Stimulated activated CD4-positive, alpha-beta T cell treated with anti-CD3 and anti-CD28 coated beads, Interleukin-2, amount 100 ng/mL, for 4 hours (primary cell): ENCODE measurements at places on chromosomes 3 and 15.
A peak's percentile ranks its signal among the peaks of the same experiment; 100 is the strongest.

DNA sequence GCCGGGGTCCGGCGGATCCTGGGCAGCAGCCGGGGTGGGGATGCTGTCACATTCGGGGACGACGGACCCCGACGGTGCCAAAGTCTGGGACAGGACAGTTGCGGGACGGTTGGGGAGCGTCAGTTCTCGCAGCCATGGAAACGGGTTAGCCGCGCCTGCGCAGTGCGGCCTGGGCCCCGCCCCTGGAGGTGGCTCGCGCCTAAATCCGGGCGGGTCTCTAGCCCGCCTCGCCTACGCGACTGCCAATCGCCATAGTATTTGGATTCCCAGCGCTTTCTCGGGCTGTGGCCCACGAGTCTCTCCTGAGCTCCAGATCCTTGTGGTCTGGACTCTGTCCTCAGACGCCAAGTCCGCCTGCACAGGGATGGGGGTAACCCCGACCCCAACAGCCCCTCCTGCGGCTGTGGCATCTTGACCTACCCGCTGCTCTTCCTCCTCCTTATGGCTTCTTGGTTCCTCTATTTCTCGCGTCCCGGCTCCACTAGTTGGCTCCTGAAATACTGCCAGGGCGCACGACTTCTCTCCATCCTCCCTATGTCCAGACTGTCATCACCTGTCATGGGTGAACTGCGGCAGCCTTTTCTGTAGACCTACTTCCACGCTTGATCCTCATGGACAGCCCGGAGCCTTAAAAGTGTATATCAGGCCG, at the start of gene ZMYND10:
Gene ZMYND10, minus strand, starts transcription at position 147 of the 649 bp plus-strand sequence. CDS start 153 bp downstream, outside the sequence.
- DNase-seq: peak; percentile 53

DNA sequence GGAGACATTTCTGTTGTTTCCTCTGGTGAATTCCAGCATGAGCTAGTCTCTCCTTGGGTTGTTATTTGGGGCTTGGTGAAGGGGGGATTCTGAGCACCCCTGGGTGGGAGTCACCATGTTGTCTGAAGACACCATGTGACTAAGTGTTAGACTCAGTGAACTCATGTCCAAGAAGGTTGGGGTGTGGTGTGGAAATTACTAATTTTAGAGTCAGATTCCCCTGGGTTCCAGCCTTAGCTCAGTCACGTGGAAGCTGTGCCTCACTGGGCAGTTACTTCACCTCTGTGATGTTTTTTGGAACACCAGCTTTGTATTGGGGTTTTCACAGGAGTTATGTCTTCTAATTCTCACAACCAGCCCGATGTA, 171.5 kb downstream of the RPLP1 start:
- no peak for DNase-seq

- no peak for DNase-seq
Measured at GRCh38 chr15:100118546-100118945, 223.2 kb downstream of the ADAMTS17 start.

GRCh38 chr3:65251375-65251774, 563.6 kb upstream of the ADAMTS9 start:
- DNase-seq: no peak

DNA sequence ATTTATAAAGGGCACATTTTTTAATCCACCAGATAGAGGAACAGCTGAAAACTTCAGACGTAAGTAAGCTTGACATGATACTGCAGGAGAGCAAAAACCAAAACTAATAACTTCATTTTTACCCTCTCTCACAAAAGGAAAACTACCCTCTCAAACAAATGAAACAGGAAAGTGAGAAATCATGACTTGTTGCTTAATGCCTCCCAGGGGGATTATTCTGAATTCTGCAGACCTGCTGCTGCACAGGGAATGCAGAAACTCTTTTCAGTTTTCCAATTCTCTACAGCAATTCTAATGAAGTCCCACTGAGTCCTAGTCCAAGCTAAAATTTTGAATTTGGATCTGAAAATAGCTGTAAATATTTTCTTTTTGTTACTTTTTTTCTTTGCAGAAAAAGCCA, 637.1 kb upstream of the CCDC54 start:
- DNase-seq: no peak

DNA sequence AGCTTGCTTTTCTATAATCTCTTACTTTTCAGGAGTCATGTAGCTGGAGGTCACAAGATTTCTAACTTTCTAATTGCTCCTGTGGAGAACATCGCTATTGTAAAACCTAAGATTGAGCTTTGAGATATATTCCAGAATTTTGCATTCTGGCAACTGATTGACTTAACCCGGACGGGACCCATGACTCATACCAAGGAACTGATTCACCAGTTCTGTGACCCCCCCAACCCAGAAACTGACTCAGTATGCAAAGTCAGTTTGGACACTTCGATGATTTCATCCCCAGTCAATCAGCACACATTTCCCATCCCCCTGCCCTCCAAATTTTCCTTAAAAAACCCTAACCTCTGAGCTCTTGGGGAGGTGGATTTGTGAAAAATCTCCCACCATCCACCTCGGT, 396.5 kb upstream of the GBE1 start:
- no peak for DNase-seq

DNA sequence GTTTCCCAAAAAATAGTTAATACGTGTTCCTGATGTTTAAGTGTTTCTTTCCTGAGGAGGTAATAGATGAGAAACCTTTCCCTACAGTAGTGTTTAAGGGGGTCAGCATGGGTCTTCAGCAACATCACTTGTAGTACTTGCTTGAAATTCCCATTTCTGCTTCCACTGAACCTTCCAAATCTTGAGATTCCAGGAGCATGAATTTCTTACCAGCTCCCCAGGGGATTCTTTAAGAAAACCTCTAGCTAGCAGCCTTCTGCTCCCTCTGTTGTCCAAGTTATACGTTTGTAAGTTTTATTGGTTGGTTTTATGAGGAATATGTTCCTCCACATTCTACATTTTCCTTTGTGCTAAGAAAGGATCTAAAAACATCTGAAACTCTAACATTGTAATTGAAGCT, 38.2 kb upstream of the ACP3 start:
- no peak for DNase-seq

DNA sequence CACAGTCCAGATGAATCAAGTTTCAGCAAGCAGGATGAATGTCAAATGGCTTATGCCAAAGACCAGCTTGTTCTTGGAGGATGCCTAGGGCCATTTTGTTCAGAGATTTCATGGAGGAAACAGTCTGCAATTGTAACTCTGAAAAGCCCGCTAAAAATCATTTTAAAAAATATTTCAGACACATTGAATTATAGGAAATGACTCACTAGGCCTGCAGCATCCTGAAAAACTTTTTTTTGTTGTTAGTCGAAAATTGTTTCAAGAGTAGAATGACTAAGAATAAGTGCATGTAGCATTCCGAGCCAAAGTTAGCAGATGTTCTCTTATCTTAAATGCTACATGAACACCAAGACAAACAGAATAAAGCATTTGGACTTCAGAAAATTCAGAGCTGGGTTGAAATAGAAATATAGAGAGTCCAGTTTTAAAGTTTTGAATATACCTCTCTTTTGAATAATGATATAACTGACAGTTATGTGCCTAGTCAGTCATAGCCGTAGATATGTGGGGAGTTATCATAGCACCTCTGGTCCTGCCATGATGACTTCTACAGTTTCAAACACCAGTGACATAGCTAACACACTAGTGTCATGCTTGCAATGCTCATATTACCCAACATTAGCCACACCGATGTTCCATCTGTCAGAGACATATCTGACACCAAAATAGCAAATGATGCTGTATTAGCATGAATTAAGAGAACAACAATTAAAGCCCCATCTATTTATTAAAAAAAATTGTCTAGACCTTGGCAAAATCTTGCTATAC, 1462.8 kb upstream of the GBE1 start:
- no peak for DNase-seq

GRCh38 chr15:71646767-71647486, 163.4 kb upstream of the NR2E3 start:
- no peak for DNase-seq

DNA sequence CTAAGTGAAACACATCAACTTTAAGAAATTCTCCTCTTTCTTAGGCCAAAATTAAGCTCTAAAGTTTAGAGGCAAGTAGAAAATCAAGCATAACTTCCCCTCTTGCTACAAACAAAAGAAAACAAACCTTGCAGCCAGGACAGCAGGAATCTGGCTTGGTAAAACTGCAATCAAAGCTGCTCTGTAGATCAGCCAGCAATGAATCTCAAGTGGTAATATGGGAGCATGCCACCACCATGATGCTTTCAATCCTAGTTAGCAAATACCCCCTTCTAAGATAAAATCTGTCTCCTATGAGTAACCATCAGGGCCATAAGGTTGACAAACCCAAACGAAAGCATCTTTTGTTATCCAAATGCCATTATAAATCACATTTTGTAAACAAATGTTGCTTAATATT, 208.3 kb upstream of the PLSCR5 start:
- no peak for DNase-seq
